Smooth muscle cell of the pulmonary artery (primary cell): ENCODE measurements at places on chromosomes 11 and 22. TPM values are rescaled to one million over a fixed set of nuclear protein-coding genes. Genes with fewer than 3 reads are reported as not detected.

Gene BLID
- 40.5 and 45.7 TPM in 2 replicates for total RNA-seq

Gene ZNF70
- total RNA-seq, result 6.2 and 7.8 TPM in 2 replicates

Gene TRIM51
- total RNA-seq, result not detected in 2 replicates

Gene RCOR2
- 2.3 and 5.8 TPM in 2 replicates for total RNA-seq

Gene OR5B21
- not detected in 2 replicates for total RNA-seq

Gene PHOX2A
- not detected in 2 replicates for total RNA-seq

Gene CHRNA10
- total RNA-seq, result 0.79 and 1.1 TPM in 2 replicates

Gene ATXN10
- total RNA-seq, result 164 and 174 TPM in 2 replicates

Gene LRRC10B
- 0.20 TPM in 1 of 2 replicates, not detected in the other for total RNA-seq

Gene CXCR5
- not detected in 2 replicates for total RNA-seq

Gene BEST1
- total RNA-seq, result 3.1 and 5.0 TPM in 2 replicates

Gene FGF19
- not detected in 2 replicates for total RNA-seq

Gene TMEM25
- 16.1 and 28.1 TPM in 2 replicates for total RNA-seq

Gene LDHAL6A
- total RNA-seq, result not detected in 2 replicates

Gene YIF1A
- total RNA-seq, result 195 TPM in 2 replicates

Gene ABTB2
- 3.3 and 9.9 TPM in 2 replicates for total RNA-seq

Gene OR5M10
- total RNA-seq, result not detected in 2 replicates

Gene DEFB131B
- not detected in 2 replicates for total RNA-seq

Gene ZNF280B
- total RNA-seq, result 0.13 and 0.30 TPM in 2 replicates

Gene SCN3B
- 0.03 and 0.07 TPM in 2 replicates for total RNA-seq

Gene MS4A6E
- not detected in 2 replicates for total RNA-seq

Gene KRTAP5-7
- total RNA-seq, result not detected in 2 replicates

Gene MRPL48
- 18.3 and 20.3 TPM in 2 replicates for total RNA-seq

Gene CTSW
- total RNA-seq, result 0.07 TPM in 1 of 2 replicates, not detected in the other

Gene SRRD
- total RNA-seq, result 13.6 and 17.7 TPM in 2 replicates

Gene SLC22A6
- total RNA-seq, result not detected in 2 replicates

Gene GSTT2B
- total RNA-seq, result 1.3 and 2.0 TPM in 2 replicates

Gene OR51B5
- total RNA-seq, result 0.13 and 0.17 TPM in 2 replicates

Gene GLB1L3
- total RNA-seq, result not detected in 2 replicates

Gene CSF2RB
- total RNA-seq, result 0.46 and 0.52 TPM in 2 replicates

Gene SLC15A3
- 10.7 and 16.4 TPM in 2 replicates for total RNA-seq

Gene HTR3A
- not detected in 2 replicates for total RNA-seq

Gene SMC1B
- total RNA-seq, result 0.07 TPM in 1 of 2 replicates, not detected in the other

Gene DDIAS
- 1.7 and 2.2 TPM in 2 replicates for total RNA-seq

Gene DDTL
- total RNA-seq, result 0.76 and 0.85 TPM in 2 replicates

Gene APOBEC3H
- total RNA-seq, result 0.98 TPM in 1 of 2 replicates, not detected in the other

Gene PTPN5
- total RNA-seq, result not detected in 2 replicates

Gene SCGB1D2
- not detected in 2 replicates for total RNA-seq

Gene ZP1
- 0.36 and 0.98 TPM in 2 replicates for total RNA-seq

Gene MUC15
- not detected in 2 replicates for total RNA-seq

Gene SGSM1
- 0.36 and 0.98 TPM in 2 replicates for total RNA-seq

Gene RAB38
- 0.52 and 3.1 TPM in 2 replicates for total RNA-seq

Gene C11orf87
- total RNA-seq, result 0.20 and 1.9 TPM in 2 replicates

Gene CASP5
- not detected in 2 replicates for total RNA-seq

Gene NLRP10
- 3.5 and 6.7 TPM in 2 replicates for total RNA-seq
